Activated CD8-positive, alpha-beta T cell treated with anti-CD3 and anti-CD28 coated beads for 36 hours (primary cell): ENCODE measurements at places on chromosomes 7 and 10. TPM values are rescaled to one million over a fixed set of nuclear protein-coding genes. Genes with fewer than 3 reads are reported as not detected.

The ASB4 gene
- total RNA-seq, result not detected

The SLK gene
- 17.8 TPM for total RNA-seq

The CYP3A5 gene
- total RNA-seq, result not detected

The SFRP4 gene
- not detected for total RNA-seq

The ADARB2 gene
- 1.6 TPM for total RNA-seq

The PRR15 gene
- total RNA-seq, result not detected

GRCh38 chr7:120718361-120718760 lies 139.6 kb downstream of the TSPAN12 start:
- DNase-seq, result no peak

DNA sequence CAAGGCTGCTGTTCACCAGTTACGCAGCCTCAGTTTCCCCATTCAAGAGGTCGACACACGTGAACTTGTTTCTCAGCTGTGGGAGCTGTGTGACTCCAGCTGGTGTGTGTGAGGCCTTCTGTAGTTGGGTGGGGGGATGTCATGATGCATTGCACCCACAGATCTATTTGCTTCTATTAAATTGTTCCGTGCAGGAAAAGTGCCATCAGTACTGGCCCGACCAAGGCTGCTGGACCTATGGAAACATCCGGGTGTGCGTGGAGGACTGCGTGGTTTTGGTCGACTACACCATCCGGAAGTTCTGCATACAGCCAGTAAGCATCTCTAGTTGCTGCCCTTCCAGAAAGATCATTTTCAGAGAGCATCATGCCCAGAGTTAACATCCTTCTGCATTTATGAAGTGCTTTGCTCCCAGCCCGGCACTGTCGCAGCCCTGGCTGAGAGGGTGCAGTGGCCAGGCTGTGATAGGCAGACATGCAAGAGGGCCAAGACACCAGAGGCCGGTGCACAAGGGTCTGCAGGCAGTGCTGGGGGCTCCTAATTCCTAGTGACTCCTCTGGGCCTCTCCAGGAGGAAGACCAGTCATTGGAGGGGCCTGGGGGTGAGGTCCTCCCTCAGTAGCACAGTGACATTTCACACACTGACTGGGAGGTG lies 60.2 kb downstream of the MKI67 start:
- DNase-seq, result no peak

DNA sequence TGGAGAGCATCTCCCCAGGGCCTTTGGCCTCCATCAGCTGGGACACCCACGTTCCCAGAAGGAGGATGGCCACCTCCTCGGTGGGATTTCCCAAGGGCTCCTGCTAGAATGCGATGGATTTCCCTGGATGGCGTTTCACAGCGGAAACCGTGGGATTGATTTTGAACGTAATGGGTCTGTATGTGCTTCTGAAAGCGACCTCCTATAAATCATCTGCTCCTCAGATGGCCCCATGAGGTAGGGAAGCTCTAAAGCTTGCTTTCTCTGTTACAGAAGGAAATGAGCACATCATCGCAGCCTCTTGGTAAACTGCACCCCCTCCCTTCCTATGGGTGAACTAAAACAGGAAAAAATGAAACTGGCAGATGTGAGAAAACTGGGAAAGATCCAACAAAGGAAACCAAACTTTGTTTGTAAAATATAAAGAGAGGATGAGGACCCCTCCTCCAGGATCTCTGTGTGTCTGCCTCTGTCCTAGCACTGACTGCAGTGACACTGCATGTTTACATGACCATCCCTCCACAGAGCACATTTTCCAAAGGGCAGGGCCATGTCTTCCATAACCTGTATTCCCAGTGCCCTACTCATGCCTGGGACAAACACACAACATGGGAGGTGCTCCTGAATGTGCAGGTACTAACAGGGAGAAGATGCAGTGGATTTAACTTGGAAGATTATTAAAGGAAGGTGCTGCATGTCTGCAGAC lies 57.6 kb downstream of the LYZL1 start:
- no peak for DNase-seq

DNA sequence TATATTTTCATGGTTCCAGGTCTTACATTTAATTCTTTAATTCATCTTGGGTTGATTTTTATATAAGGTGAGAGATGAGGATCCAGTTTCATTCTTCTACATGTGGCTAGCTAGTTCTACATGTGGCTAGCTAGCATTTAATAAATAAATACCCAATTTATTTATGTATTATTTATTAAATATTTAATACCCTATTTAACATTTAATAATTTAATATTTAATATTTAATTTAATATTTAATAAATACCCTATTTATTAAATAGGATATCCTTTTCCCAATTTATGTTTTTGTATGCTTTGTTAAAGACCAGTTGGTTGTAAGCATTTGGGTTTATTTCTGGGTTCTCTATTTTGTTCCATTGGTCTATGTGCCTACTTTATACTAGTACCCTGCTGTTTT lies 111.0 kb upstream of the PCLO start:
- DNase-seq, result no peak

- no peak for DNase-seq
Measured at GRCh38 chr7:131511774-131512535, 44.5 kb downstream of the PODXL start.

- no peak for DNase-seq
Measured at GRCh38 chr7:75040512-75040911, 33.1 kb downstream of the RCC1L start.

- DNase-seq, result no peak
Measured at GRCh38 chr10:58723186-58723585, 210.5 kb downstream of the BICC1 start.

GRCh38 chr10:580778-581177 lies 108.7 kb downstream of the DIP2C start:
- DNase-seq, result no peak

GRCh38 chr7:43011879-43012278 lies 79.7 kb downstream of the MRPL32 start:
- no peak for DNase-seq
